RWPE1 (cell line): ENCODE measurements at places on chromosomes 7 and 10.

DNA sequence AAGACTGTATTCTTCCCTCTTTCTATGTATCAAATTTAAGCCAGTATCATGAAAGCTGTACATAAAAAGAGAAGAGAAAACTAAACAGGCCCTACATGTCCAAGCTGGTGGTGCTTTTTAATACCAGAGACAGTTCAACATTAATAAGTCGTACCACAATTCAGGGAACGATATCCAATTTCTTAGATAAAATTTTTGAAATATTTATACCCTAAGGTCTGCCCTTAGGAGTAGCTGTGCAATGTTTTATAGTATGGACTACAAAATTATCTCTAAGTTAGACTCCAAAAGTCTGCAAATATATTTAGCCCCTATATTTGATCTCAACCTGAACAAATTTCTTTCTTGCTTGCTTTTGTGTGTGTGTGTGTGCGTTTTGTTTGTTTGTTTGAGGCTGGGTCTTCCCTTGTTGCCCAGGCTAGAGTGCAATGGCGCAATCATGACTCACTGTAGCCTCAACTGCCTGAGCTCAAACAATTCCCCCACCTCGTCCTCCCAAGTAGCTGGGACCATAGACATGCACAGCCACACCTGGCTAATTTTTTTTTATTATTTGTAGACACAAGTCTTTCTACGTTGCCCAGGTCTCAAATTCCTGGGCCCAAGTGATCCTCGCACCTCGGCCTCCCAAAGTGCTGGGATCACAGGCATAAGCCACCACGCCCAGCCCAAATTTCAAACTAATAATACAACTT lies 13.2 kb downstream of the ARHGAP19 start:
- no peak for DNase-seq

- no peak for DNase-seq
Observed at GRCh38 chr10:16690417-16690816, 126.8 kb downstream of the RSU1 start.

DNA sequence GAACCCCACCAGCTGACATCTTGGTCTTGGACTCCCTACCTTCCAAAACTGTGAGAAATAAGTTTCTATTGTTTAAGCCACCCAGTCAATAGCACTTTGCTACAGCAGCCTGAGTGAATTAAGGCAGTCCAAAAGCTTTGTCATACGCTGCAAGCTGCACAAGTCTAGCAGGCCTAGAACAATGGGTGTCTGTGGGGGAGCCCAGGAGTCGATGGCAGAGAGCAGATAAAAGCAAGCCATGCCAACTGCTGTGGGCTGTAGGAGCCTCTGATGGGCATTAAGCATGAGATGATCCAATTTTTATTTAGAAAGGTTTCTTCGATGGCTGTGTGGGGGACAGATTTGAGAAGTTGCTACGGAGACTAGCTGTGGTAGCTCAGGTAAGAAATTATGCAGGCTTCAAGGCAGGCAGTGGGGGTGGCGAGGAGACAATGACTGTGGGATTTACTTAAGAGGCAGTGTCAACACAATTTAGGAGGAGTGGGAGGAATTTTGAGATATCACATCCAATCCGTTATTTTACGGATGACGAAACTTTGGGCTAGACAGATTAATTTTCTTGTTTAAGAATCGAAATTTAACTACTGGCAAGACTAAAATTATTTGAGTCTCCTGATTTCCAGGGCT lies 110.4 kb downstream of the NRCAM start:
- DNase-seq = no peak

- DNase-seq = no peak
Observed at GRCh38 chr10:3875842-3876235, 90.8 kb upstream of the KLF6 start.

DNA sequence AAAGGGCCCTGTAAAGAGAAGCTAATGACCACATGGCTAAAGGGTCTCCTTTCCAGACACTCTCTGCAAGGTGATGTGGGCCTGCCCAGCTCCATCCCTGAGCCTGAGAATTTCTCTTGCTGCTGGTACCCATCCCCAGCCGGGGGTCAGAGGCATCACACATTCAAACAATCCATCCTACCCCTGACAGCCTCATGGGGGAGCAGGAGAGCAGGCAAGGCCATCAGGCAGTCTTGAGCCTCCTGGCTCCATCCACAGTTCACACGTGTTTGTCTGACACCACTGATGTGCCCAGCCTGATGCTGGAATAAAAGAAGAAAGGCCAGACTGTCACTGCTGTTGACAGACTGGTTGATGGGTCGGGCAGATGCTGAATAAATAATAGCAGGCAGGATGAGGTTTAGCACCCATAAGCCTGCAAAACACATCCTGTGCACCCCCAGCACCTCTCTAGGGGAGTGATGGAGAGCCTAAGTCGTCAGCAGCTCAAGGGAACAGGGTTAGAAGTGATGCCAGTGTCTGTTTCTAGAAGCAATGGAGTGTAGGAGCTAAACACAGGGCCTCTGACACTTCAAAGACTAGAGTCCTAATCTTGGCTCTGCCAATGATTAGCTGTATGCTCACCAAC lies 43.5 kb downstream of the TLL2 start:
- peak; percentile 63 for DNase-seq

GRCh38 chr10:29738341-29738740 lies 103.6 kb upstream of the SVIL start:
- DNase-seq = no peak

DNA sequence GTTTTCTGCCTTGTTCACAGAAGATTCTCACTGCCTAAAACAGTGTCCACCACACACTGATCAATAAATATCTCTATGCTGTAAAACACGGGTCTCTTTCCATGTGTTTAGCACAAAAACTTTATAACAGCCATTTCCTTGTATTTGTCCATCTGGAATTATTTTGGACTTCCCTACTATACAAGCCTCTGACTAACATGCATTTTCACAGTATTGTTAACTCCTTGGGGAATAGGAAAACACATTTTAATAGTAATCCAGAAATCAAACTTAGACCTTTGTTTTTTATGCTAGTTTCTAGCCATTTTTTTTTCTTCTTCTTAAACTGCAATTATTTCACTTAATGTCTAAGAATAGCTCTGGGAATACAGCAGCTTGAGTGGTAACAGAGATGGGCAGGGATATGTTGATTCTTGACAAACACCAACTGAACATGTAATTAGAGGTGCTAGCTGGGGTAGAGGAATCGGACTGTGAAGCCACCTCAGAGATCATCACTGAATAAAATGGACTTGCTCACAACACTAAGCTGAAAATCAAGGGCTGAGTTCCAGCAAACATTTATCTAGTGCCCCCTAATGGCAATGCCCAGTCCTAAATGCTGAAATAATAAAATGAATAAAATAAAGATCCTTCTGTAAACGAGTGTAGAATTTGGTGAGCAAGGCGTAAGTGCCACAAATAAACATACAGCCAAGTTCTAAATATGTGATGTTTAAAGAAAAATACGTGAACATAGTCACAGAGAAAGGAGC lies 593.1 kb downstream of the SORCS1 start:
- DNase-seq = peak; percentile 54

- DNase-seq = no peak
Observed at GRCh38 chr10:63103971-63104409, 29.1 kb upstream of the NRBF2 start.

GRCh38 chr7:7718492-7718891 lies at the start of gene RPA3:
Gene RPA3, minus strand, starts transcription at chr7:7718607. Its CDS starts 78,189 bp downstream, at chr7:7640418.
- DNase-seq = no peak

DNA sequence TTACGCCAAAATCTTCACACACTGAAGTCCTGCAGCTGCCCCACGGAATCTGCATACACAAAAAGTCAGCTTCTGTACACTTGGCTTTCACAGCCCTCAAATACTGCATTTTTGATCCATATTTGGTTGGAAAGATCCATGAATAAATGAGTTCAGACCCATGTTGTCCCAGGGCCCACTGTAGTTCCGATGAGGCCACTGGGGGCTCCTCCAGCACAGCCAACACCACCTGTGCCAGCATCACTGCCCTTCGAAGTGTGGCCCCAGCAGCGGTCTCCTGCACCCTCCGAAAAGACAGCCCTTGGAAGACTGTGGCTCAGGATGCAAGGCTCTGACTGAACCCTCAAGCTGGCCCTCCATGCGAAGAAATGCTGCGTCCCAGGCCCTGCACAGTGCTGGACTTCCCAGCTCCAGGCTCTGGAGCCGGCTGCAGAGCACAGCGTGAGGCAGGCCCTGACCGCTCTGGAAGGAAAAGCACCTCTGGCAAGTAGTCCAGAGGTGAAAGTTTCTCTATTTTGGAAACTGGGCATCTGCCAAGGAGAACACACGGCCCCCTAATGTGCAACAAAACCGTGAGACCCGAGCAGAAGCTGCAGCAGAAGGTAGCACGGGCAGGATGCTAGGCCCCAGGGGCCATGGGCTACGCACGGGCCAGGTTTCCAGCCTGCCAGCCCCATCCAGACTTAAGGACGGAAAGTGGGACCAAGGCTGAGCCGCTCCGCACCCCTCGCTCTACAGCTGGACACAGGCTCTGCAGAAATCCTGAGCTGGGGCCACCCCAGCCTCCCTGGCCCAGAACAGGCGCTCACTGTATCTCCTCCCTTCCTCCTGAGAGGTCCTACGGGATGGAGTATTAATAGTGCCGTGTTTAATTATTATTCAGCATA lies 62.6 kb downstream of the PTPRN2 start:
- DNase-seq = no peak

- DNase-seq = no peak
Observed at GRCh38 chr7:148717266-148717793, 18.6 kb downstream of the CUL1 start.

GRCh38 chr10:42973870-42974692 lies 102.8 kb upstream of the RET start:
- no peak for DNase-seq

- no peak for DNase-seq
Observed at GRCh38 chr7:28389504-28390395, 22.6 kb upstream of the CREB5 start.
